GM13977 (cell line): ENCODE measurements at places on chromosomes 6 and 20.

DNA sequence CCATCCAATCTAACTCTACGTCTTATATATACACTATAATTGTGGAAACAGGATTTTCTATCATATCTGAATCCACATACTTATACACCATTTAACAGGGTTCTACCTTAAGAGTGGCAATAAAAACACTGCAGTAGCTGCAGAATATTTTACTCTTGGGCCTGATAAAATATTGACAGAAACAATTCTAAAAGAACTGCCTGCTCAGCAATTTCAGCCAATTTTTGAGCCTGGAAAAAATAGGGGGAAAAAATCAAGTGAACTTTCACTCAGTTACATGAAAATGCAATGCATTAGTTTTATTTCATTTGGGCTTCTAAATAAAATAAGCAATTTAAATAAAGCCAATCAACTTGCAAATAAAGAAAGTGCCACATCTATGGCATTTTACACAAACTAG lies 246.5 kb upstream of the RUNX2 start:
- no peak for DNase-seq

- DNase-seq = no peak
These were observed 6.6 kb upstream of the GUCA1B start for GRCh38 chr6:42201382-42201781.

DNA sequence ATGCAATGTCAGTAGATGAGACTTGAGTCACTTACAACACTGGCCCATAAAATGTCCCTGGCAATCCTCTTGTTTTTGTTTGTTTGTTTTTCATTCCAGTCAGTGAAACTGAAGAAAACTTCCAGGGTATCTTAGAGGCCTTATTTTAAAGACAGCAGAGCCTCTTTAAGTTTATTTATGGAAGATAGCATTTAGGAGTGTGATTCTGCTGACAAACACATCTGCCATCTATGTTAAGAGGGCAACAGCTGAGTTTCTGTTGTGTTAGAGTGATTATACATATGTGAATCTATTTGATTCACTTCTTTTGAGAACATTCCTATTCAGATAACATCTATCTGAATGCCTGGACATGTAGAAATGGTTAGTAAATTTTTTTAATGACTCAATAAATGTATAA lies 812.6 kb downstream of the TENT5A start:
- no peak for DNase-seq

- DNase-seq = no peak
These were observed 8.2 kb upstream of the KCNB1 start for GRCh38 chr20:49490689-49491088.
